ENCODE measurements at places on chromosomes 3 and 15.

- no peak for DNase-seq
Observed at GRCh38 chr3:53473422-53473821, 21.0 kb upstream of the CACNA1D start.

GRCh38 chr3:73473181-73473897, 151.4 kb downstream of the PDZRN3 start:
- no peak for DNase-seq

DNA sequence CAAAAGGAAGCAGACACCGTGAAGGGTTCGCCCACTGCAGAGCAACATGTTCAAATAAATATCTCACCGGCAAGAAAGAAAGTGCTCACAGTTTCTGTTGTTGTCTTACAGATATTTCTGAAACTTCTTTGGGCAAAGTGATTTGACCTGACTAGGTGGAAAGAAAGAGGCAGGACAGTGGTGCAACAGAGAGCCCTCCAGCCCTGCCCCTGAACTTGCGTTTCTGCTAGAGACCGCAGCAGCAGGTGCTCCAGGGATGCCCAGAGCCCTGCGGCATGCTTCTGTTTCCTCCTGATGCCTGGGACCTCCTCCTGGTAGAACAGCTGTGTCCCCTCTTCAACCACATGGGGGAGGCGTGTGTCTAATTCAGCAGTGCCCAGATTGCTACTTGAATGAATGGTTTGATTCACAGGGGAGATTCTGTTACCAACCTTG, 123.4 kb downstream of the ATP10A start:
- DNase-seq = peak; percentile 17

DNA sequence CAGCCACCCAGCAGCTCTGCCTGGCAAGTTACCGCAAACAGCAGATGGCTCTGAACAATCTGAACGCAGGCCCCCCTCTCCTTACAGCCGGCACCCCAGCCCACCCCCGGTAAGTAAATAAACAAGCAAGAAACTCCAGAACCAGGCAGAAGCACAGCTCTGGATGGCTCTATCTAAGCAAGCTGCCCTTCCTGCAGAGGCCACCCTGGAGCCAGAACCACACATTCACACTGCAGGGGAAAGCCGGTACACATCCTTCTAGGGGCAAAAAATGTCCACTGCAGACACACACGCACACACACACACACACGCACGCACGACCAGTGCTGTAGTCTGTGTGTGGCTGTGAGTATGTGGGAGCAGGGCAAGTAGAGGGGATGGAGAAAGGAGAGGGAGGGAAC, 63.9 kb downstream of the ADCY5 start:
- DNase-seq = no peak

GRCh38 chr15:75348562-75349350, 1.9 kb downstream of the NEIL1 start:
- DNase-seq = no peak

GRCh38 chr3:71989165-71989564, 204.2 kb upstream of the PROK2 start:
- DNase-seq = no peak

DNA sequence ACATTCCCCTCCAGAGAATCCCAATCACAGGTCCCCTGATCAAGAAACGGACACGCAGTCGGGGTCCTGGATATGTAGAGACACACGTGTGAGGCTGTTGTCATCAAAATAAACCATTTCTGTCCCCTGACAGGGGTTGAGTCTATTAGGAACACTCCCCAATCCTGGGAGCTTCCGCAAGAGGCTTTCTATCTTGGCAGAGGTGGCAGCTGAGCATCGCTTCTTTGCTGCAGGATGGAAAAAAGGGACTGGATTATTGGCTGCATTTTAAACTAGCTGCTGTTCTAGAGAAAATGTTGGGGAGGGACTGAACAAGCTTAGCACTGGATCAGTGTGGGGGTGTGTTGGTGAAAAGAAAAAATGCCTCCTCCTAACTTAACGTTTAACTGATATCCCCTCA, 2.5 kb upstream of the CNTN4 start:
- DNase-seq = no peak

GRCh38 chr3:9682096-9682495, 21.5 kb upstream of the CPNE9 start:
- no peak for DNase-seq

GRCh38 chr15:76059320-76060117, at the start of gene TMEM266:
Gene TMEM266, plus strand, starts transcription at chr15:76059985. Its CDS starts 74,279 bp downstream, at chr15:76134264.
- peak; percentile 18 for DNase-seq

DNA sequence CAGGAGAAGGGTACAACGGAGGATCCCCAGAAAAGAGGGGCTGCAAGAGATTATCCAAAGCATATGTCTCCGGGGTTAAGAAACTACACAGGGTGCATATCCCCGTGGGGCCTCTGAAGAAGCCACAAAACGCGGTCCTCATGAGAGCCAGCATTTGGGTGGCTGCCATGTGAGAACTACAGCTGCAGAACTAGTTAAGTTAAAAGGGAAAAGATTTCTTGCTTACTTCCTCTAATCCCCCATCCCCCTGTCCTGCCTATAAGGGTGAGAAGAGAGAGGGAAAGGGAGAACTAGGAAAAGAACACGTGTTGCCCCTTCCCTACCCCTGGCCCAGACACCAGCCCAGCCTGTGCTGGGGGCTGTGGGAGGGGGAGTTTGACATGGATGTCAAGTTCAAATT, 70.4 kb upstream of the PCSK6 start:
- no peak for DNase-seq

GRCh38 chr3:125670945-125671344, 75.6 kb upstream of the OSBPL11 start:
- DNase-seq = no peak

DNA sequence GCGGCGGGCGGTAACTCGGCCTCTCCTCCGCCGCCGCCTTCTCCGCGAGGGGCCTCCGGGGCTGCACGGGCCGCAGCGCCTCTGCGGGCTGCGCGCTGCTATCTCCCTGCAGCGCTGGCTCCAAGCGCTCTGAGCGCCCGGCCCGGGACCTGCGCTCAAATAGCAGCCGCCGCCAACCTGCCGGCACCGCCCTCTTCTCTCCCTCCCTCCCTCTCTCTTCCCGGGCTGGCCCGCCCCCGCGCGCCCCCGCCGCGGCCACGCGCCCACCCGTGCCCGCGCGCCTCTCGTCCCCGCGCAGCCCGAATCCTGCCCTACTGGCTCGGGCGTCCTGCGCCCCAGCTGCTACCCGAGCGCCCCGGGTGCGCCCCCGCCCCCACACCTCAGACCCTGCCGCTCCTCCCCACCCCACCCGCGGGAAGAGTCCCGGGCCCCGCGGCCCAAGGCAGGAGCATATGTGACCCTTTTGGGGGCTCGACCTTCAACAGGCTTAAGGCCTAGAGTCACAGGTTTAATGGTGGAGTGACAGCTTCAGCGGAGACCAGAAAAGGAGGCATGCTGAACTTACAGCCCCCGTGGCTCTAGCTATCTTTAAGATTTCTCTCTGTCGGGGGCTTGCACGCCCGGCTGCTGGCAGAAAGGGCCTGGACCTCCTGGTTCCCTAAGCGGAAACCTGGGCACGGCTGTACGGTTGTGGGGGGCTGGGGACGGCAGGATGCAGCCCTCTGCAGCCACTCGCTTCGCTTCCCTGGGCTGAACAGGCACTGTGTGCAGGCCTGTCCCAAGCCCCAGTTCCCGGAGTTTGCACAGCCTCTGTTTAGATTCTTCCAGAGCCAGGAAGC, at the start of gene CACNA2D2:
TSS of gene CACNA2D2 (minus strand) at position 131 of the 839 bp plus-strand sequence. CDS start 211 bp downstream, outside the sequence.
- peak; percentile 21 for DNase-seq

All from T-helper 2 cell treated with Interferon-gamma antibody and Interleukin-4, amounts not matched to agents 5 μg/mL and 100 μg/mL, for 36 hours (primary cell).